ENCODE measurements at places on chromosomes 7 and 10.

- DNase-seq, result no peak
Observed at GRCh38 chr10:110448682-110449418, 48.9 kb upstream of the DUSP5 start.

DNA sequence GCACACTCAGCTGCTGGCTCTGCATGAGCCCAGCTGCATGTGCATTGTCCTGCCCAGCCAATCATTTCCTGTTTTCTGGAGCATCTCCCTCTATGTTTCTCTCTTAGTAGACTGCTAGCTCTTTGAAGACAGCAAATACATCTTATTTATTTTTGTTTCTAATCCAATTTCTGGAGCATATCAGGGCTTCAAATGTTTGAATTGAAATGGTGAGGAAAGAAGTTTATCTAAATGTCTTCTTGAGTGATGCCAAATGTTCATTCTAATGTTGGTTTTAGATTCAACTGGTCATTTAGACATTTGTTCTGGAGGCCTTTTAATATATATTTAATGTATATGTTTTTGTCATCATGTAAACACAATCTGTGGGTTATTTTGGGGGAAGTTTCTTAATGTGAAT, 141.9 kb downstream of the DNAJB9 start:
- no peak for DNase-seq

- DNase-seq, result no peak
Observed at GRCh38 chr7:150343225-150343624, 1.8 kb upstream of the RARRES2 start.

GRCh38 chr10:99689461-99689860, 30.2 kb downstream of the ENTPD7 start:
- DNase-seq, result no peak

DNA sequence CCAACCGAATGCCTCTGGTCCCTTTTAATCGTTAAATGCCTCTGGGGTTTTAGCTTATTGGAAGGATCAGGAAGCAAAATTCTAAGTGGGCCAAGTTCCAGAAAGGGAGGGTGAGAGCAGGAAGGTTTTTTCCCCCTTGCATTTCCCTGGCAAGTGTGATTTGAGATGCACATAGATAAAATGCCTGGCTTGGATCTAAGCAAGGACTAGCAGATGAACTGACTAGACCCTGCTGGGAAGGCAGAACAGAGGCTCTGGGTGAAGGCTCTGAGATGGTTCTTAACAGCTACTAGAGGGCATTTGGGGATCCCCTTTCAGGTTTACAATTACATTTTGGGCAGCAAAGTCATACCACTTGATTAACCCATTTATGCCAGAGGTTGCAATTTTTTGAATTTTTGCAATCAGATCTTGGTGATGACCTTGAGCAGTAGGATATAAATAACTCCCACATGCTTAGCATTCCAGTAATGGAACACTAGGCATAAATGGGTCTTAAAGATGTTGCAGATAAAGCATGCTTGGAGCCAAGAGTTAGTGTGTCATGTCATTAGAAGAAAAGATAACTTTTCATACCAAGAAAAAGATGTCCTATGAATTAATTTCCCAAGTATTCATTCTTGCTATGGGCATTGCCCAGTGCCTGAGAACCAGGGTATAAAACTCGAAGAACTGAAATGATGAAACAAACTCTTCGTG, 205.9 kb downstream of the SEC23IP start:
- no peak for DNase-seq

DNA sequence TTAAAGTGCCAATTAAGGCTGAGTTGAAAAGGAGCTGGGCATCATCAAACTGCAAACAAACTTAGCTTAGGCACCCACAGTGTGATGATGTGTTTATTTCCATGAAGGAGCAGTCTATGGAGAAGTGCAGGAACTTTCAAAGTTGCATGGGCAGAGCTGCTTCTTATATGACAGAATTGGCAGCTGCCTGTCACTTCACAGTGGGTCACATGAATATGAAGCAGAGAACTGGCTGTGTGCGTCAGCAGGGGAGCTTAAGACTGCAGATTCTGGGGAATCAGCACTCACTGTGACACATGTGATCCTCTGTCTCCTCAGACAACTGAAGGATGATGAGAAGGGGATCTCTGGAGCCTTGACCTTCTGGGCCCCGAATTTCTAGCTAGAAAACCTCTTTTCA, 36.6 kb downstream of the RBM28 start:
- no peak for DNase-seq

GRCh38 chr7:24974026-24974832, 5.7 kb downstream of the OSBPL3 start:
- DNase-seq, result no peak

DNA sequence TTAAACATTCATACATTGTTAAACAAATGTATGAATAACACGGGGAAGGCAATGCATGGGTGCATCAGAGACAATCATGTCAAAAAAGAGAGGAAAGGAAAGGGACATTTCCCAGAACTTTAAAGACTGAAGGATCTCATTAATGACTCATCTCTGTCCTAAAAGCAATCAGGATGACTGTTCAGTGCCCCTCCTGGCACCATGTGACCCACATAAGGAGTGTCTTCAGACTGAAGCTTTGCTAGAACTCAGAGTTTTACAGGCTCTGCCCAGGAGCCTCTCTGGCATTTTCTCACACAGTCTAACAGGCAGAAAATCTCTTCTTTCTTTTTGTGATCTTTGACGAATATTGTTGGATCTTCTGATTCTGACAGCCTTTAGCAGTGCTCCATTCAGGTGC, 315.3 kb downstream of the OTUD1 start:
- DNase-seq, result no peak

DNA sequence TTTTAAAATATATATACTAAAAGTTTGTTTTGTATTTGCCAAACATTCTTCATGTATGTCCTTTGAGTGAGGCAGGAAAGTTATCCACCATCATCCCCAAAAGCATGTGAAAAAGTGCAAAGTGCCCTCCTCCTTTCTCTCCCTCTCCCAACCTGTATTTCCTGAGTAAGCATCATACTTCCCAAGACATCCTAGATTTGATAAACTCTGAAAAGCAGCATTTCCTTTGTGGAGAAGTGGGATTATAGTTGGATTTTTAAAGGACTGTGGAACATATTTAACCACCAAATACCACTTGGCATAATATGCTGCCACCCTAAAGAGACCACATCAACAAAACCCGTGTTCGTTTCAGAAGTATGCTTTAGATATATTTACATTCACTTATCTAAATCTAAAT, 36.9 kb downstream of the NET1 start:
- no peak for DNase-seq

DNA sequence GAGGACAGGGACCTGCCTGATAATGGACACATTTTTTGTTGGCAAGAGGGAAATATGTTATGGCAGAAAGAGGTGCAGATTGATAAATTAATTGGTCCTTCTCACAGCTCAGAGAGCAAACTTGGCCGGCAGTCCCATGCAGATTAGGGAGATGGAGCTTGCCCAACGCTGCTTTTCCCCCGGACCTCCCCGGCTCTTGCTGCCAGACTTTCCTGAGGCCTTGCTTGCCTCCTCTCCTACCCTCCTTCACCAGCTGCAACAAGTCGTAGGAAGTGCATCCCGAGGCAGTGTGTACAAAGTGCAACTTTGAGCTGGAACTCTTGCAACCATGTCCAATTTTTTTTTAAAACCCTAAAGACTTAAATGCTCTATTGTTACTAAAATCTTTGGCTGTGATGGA, 215.5 kb downstream of the LRMDA start:
- no peak for DNase-seq

- DNase-seq, result no peak
Observed at GRCh38 chr7:77797734-77798393, 370 bp downstream of the TMEM60 start.

DNA sequence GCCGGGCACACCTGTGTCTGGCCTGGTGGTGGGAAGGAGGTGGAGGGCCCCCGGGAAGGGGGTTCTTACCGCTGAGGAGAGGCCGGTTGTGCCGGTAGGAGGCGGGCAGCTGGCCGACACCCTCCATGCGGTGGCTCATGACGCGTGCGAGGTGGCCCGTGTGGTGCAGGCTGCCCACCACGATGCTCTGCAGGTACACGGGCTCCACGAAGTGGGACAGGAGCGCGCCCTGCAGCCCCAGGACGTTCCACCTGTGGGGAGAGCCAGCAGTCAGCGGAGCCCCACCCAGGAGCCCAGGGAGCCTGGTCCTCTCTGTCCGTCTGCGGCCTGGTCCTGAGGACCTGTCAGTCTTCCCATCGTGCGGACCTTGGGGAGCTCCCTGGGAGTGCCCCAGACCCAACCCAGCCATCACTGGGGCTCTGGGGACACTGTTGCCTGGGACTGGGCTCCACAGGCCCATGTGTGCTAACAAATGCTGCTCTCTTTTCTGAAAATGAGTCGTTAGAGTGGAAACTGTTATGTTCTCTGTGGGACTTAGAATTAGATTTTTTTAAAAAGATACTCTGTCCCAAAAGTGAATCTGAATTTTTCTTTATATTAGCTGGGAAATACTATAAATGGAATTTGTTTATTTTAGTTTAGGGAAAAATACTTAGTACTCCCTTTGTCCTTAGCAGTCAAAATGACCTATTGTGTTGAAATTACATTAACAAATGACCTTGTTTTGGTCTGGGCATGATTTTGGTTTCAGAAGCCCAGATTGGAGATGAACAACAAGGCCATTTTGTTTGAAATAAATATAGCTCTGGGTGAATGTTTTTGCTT, 143.9 kb downstream of the WDR37 start:
- no peak for DNase-seq

DNA sequence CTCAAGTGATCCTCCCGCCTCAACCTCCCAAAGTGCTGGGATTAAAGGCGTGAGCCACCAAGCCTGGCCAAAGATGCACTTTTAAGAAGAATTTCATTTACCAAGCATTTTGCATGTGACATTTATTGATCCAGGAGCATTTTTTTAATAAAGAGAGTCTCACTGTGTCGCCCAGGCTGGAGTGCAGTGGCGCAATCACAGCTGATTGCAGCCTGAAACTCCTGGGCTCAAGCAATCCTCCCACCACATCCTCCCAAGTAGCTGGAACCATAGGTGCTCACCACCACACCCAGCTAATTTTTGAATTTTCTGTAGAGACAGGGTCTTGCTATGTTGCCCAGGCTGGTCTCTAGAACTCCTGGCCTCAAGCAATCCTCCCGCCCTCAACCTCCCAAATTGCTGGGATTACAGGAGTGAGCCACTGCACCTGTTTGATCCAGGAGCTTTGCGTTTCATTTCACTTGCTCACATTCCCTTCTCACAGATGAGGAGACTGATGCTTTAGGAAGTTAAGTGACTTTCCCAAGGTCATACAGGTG, 4.4 kb upstream of the TBL2 start:
- no peak for DNase-seq

DNA sequence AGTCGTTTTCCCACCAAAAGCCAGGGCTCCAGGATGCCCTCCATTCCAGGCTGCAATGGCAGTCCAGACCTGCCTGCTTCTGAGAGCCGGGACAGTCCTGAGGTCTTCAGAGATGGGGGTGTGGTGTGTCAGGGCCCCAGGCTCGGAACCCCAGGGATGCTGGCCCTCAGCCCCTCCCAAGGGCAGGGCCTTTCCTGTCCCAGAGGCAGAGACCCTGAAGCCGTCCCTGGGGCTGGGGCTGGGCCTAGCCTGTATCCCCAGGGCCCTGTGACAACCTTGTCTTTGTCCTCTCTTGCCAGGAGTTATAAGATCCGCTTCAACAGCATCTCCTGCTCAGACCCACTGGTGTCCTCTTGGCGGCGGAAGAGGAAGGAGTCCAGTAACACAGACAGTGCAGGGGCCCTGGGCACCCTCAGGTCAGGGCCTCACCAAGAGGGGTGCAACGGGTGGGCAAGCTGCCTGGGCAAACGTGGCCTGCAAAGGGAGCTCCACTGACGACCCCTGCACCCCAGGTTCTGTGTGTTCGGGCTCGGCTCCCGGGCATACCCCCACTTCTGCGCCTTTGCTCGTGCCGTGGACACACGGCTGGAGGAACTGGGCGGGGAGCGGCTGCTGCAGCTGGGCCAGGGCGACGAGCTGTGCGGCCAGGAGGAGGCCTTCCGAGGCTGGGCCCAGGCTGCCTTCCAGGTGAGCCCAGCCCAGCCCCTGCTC, 15.9 kb downstream of the NOS3 start:
- no peak for DNase-seq

- DNase-seq, result no peak
Observed at GRCh38 chr7:114930829-114931655, 9.1 kb downstream of the MDFIC start.

GRCh38 chr10:99908512-99908911, 101.2 kb downstream of the DNMBP start:
- no peak for DNase-seq

DNA sequence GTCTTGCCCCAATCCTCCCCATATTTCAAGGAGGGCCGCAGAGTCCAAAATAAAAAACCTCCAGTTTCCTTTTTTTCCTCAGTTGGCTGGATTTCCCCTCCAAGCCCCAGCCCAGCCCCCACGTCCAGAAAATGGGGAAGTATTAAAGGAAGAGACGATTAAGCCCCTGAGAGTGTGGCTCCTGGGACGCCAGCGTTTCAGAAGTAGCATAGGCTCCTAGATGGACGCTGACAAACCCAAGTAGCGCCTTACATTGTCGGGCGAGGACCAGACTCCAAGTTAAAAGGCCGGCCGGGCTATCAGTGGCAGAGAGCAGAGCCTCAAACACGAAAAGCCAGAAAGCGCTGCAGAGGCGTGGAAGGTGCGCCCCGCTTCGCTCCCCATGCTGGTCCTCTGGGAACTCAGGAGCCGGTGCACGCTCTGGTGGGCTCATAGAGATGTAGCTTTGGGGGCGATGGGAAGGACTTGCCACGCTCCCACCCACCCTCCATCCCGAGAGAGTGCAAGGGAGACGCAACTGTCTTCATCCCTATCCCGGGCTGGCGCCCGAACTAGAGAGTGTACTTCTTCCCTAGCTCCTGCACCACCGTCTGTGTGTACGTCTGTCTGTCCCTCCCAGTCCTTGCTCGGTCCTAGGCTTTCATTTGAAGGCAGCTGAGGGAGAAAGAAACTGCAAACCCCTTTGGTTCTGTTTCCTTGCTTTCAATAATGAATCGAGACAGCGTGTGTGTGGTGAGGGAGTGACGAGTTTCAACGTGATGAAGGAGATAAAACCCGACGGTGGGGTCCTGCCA, 6.3 kb upstream of the EMX2 start:
- no peak for DNase-seq

GRCh38 chr7:54485044-54485443, 57.1 kb upstream of the VSTM2A start:
- no peak for DNase-seq

DNA sequence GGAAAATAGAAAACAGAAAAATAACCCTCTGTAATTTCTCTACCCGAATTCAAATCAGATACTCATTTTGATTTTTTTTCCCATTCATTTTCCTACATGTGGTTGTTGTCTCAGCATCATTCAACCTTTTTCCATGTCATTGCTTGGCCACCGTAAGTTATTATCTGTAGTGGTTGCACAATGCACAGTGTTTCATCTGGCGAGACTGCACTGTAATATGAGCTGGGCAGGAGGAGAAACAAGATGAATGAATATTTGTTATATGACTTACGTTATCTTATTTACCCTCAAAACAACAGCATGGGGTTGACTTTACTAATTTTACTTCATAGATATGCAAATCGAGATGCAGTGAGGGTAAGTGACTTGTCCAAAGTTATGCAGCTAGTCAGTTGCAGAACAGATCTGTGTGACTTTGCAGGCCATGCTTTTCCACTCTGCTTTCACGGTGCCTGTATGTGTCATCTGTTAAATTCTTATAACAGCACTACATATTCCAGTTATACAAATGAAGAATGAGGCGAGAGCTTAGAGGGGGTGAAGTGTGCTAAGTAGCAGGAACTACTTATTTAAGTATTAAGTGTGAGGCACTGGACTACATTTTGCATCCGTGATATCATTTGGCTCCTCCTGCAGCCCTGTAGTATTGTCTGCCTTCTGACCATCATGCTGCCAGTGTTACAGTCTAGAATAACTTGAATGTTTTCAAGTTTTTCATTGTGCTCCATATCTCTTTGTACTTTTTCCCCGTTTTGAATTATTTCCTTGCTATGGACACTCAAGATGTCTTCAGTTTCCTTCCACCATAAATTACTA, 56.7 kb downstream of the ZMYND11 start:
- no peak for DNase-seq
